Renal cortical epithelial cell (primary cell): ENCODE measurements at places on chromosomes 13 and 19. TPM values are rescaled to one million over a fixed set of nuclear protein-coding genes. Genes with fewer than 3 reads are reported as not detected.

- no peak for DNase-seq
Measured at GRCh38 chr13:94705081-94706030, 7.0 kb downstream of the SOX21 start.

DNA sequence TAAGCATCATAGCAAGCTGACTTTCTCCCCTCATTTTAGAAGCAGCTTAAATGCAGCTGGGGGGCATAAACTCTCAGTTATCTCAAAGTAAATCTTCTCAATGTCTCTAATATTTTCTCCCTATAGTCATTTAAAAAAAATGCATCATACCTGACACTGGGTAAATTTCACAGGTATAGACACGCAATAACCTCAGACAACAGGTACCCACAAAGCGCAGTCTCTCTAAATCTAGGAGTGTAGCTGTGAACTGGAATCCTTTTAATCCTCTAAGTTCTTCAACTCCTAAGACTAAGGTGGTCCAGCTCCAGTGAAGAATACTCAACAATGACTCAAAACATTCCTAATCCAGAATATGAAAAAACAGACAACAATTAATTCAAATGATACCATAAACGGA is 141.2 kb downstream of the MYCBP2 start:
- DNase-seq, result no peak

GRCh38 chr19:41960973-41961372 is 1.9 kb upstream of the RABAC1 start:
- DNase-seq, result no peak

GRCh38 chr19:1394252-1395193 is 6.8 kb downstream of the GAMT start:
- DNase-seq, result no peak

DNA sequence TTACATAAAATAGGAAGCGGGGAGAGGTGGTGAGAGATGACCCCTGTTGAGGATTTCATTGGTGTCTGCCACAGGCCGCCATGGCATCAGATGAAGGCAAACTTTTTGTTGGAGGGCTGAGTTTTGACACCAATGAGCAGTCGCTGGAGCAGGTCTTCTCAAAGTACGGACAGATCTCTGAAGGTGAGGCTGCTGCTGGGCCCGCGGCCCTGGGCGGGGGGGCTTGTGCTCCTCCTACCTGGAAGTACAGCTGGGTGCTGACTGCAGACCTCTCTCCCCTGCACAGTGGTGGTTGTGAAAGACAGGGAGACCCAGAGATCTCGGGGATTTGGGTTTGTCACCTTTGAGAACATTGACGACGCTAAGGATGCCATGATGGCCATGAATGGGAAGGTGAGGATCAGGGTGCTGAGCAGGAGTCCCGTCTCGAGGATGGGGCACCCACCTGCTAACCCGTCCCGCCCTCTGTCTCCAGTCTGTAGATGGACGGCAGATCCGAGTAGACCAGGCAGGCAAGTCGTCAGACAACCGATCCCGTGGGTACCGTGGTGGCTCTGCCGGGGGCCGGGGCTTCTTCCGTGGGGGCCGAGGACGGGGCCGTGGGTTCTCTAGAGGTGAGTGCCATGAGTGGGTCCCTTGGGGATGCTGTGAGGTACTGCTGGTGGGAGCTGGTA is 1.9 kb downstream of the CIRBP start:
- no peak for DNase-seq

- peak; percentile 62 for DNase-seq
Measured at GRCh38 chr13:30982506-30982905, 50.0 kb downstream of the TEX26 start.

DNA sequence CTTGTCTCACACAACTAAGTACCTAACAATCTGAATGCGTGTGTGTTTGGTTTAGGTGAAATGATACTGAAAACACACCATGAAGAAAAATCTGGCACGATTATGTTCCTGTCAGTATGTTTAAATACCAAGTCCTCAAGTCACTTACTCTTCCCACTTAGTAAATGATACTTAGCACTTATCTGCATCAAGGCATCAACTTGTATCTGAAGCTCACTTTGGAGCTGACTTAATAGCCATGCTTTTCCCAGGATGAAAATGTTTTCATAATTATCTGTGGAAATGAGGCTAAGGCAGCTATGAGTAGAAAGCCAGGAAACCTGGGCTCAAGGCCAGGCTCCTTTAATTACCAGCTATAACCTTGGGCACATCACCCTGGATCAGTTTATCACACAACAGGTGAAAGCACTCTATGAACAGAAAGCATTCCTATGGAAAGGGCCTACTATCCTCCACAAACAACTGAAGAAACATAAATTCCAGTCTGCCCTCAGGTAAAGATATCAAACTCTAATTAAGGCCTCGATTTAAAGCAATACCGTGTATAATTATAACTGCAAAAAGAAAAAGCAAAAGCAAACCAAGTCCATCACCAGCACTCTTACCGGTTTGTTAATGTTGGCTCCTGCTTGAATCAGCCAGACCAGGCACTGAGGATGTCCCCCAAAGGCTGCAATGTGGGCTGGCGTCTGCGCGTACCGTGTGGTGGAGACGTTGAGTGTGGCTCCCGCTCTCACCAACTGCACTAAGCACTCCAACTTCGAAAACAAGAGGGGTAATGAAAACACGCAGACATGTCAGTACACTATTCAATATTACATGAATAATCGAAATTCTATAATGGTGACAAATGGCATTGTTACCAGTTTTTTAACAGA is 4.6 kb downstream of the ANKRD10 start:
- no peak for DNase-seq

SHISA7 gene
- total RNA-seq, result not detected in 2 replicates

ZNF709 gene
- total RNA-seq, result 5.2 and 8.1 TPM in 2 replicates

CACNG6 gene
- 0.17 and 0.55 TPM in 2 replicates for total RNA-seq

ZNF90 gene
- total RNA-seq, result 3.6 and 4.0 TPM in 2 replicates
